Pulmonary artery endothelial cell (primary cell): ENCODE measurements at places on chromosomes 13 and 19. TPM values are rescaled to one million over a fixed set of nuclear protein-coding genes. Genes with fewer than 3 reads are reported as not detected.

ANKRD24 gene
- total RNA-seq, result 0.07 and 0.28 TPM in 2 replicates

SPINT2 gene
- 5.9 and 12.6 TPM in 2 replicates for total RNA-seq

GRK1 gene
- total RNA-seq, result not detected in 2 replicates

ZNF534 gene
- 0.07 TPM in 1 of 2 replicates, not detected in the other for total RNA-seq

ZNF813 gene
- 3.0 and 7.4 TPM in 2 replicates for total RNA-seq

ACOD1 gene
- not detected in 2 replicates for total RNA-seq

IGFL1 gene
- not detected in 2 replicates for total RNA-seq

REEP6 gene
- 0.53 and 0.60 TPM in 2 replicates for total RNA-seq

ADM5 gene
- 0.40 and 0.74 TPM in 2 replicates for total RNA-seq

ATP1A3 gene
- total RNA-seq, result 0.07 TPM in 1 of 2 replicates, not detected in the other

TMPRSS9 gene
- total RNA-seq, result not detected in 2 replicates

- no peak for DNase-seq
Measured at GRCh38 chr13:48770372-48770771, 116.6 kb downstream of the CYSLTR2 start.

DNA sequence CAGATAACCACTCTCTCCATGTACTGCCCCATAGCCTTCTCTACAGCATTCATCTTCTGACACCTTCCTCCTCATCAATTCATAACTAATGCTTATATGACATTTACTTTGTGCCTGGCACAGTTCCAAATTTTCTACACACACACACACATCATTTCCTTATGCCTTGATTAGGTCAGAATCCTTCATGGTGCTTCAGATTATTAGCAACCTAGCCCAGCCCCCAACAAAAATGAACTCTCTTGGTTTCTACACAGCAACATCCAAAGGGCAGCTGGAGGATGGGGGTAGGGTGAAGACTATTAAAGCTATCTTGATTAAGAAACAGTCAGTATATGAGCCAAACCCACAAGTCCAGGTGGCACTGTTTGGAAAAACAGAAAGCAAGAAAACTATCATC lies 3.7 kb downstream of the RUBCNL start:
- no peak for DNase-seq

- no peak for DNase-seq
Measured at GRCh38 chr13:25440061-25440460, 68.3 kb downstream of the ATP8A2 start.

GRCh38 chr19:42132030-42132628 lies at the start of gene POU2F2:
Gene POU2F2, minus strand, starts transcription at chr19:42132446. Its CDS starts 35 bp downstream, at chr19:42132411.
- no peak for DNase-seq

GRCh38 chr13:22198641-22199217 lies 527.9 kb downstream of the FGF9 start:
- no peak for DNase-seq

GRCh38 chr13:22757530-22758120 lies 423.2 kb upstream of the SGCG start:
- DNase-seq, result no peak

GRCh38 chr13:48642061-48642460 lies 11.7 kb upstream of the CYSLTR2 start:
- DNase-seq, result no peak

DNA sequence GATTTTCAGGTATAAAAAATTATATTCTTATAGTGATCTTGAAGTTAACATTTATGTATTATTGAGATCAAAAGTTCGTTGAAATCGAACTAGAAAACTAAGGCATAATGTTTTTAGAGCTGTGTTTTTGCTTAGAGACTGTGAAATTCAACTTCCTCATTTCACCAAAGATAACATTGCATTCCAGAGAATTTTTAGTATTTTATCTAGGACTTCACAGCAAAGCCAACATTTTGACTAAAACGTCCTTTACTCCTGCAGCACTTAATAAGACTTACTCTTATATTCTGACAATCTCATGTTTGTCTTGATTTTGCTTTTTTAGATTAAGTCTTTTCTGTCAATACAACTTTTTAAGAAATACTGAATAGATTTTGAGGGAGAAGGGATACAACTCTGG lies 4.7 kb downstream of the KCTD4 start:
- no peak for DNase-seq

DNA sequence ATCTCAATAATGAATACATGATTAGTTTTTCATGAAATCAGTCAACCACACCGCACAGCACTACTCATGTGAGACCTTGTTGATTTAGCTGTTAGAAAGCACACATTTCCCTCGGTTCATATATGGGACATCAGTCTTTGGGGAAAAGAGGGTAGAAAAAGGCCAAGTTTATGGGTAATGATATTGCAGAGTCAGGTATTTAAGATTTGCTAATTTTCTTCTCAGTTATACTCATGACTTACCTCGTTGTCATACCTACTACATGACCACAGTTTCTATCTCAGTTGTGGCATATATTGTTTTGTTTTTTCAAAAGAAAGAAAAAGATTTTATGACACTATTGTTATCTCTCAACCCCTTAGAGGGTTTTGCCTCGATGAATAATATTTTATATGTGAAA lies 165.6 kb downstream of the POU4F1 start:
- no peak for DNase-seq

DNA sequence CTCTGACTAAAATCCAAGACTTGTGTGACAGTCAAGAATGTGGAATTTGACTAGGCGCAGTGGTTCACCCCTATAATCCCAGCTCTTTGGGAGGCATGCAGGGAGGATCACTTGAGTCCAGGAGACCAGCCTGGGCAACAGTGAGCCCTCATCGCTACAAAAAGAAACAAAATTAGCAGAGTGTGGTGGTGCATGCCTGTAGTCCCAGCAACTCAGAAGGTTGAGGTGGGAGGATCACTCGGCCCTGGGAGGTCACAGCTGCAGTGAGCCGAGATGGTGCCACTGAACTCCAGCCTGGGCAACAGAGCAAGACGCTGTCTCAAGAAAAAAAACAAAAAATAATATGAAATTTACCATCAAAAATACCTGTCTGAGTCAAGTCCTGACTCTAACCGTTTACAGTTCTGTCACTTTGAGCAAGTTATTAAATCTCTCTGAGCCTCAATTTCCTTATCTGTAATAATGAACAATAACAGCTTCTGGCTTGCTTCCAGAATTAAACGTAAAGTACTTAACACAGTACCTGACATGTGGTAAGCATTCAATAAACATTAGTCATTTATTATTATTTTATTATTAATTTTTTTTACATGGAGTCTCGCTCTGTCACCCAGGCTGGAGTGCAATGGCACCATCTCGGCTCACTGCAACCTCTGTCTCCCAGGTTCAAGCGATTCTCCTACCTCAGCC lies 204.6 kb upstream of the TSC22D1 start:
- DNase-seq, result no peak

- DNase-seq, result no peak
Measured at GRCh38 chr13:110407531-110407930, 100.4 kb downstream of the COL4A2 start.
